Heart left ventricle (tissue), 16 donors: ENCODE measurements at places on chromosomes 2 and 18.

- H3K36me3 ChIP-seq = peaks cover 3% of the 10 kb centered on the region
- H3K4me3 ChIP-seq = no peak overlapping the region
- no peak overlapping the region for H3K27ac ChIP-seq
Observed at GRCh38 chr18:44945888-44946401, 265.3 kb downstream of the SETBP1 start.

DNA sequence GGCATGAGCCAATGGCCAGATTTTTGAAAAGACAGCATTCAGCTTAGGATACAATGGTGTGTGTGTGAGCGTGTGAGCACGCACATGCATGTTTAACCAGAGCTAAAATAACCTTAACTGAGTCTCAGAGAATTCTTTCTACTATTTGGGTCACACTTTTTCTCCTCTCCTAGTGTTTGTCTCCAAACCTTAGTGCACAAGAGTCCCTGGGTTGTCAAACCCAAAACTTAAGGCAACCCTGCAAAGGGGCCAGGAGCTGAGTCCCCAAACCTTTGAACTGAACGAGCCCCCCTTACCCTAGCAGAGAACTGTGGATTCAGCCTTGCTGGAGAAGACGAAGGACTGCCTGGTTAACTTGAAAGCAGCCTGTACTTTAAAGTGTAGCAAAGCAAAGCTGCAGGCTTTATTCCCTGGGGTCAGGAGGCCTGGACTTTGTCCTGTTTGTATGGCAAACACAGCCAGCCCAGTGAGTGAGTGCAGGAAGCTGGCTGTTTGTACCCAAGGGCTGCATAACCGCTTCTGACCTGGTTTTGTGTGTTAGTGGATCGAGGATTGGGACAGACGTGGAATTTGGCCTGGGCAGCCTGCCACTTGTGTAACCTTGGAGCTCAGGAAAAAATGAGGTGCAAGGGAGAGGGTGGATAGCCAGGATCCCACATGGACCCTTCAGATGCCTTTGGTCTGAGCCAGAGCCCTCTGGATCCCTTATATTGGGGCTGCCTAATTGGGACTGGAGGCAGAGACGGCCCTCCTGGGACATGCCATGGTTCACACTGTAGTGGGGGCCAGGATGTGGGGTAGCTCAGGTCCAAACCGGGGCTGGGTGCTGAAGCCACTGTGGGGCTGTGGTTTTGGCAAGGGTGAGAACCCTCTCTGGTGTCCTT, 6.4 kb upstream of the PSMD1 start:
- H3K27me3 ChIP-seq = peaks cover 16% of the 10 kb centered on the region
- no peak for DNase-seq
- no peak overlapping the region for H3K4me3 ChIP-seq
- peaks cover 5% of the 10 kb centered on the region for H3K4me1 ChIP-seq
- no peaks in the 10 kb centered on the region for H3K36me3 ChIP-seq

DNA sequence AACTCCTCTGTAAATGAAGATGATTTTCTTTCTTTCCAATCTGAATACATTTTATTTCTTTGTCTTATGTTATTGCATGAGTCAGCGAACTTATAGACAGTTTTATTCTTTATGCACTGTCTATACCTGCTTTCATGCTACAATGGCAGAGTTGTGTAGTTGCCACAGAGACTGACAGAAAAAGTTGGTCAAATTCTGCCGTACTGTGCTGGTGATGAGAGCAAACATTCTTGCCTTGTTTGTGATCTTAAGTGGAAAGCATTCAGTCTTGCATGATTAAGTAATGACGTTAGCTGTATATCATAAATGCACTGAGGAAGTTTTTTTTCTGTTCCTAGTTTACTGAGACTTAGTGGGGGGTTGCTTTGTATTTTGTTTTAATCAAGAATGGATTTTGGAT, 32.9 kb downstream of the ZC3H15 start:
- H3K4me1 ChIP-seq = peaks cover 9% of the 10 kb centered on the region
- DNase-seq = no peak
- no peak overlapping the region for H3K4me3 ChIP-seq
- H3K27ac ChIP-seq = no peak overlapping the region
- peaks cover 23% of the 10 kb centered on the region for H3K36me3 ChIP-seq

- no peaks in the 10 kb centered on the region for H3K36me3 ChIP-seq
- H3K4me1 ChIP-seq = no peaks in the 10 kb centered on the region
- no peak overlapping the region for H3K27ac ChIP-seq
- DNase-seq = no peak
- H3K27me3 ChIP-seq = no peaks in the 10 kb centered on the region
Observed at GRCh38 chr2:40038646-40039045, 259.6 kb upstream of the THUMPD2 start.

DNA sequence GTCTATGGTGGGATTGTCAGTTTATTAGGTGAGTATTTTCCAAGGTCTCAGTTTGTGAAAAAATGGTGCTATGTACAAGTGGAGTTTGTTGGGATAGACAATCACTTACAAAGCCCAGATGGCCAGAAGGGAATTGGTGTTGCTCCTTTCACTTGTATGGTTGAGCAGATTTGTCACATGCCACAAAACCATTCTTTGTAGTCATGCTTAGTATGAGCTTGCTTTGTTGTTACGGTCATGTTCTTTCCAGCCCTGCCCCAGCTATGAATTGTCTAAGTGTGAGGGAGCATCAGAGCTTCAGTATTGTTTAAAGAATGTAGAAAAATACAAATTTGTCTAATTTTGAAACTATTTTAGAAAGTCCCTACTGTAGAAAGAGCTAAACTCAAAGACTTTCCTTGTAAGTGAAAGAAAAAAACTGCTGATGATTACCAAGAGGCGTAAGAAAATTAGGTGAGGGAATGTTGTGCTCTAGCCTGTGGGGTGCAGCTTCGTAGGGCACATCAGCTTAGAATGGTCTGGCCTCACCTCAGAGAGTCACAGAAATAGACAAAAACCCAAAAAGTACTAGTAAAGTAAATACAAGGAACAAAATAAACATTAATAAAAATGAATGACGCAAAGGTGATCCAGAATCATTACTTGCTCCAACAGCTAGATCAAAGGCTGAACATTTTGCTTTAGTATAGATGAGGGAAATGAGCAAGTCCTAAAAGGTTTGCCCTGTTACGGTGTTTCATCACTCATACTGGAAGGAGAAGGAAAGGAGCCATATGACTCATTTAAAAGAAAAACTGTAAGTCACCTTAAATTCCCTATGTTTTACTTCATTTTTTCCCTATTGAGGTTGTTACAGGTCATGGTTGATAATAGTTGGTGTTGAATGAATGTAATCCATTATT, 9.2 kb downstream of the TGIF1 start:
- peaks cover 7% of the 10 kb centered on the region for H3K4me1 ChIP-seq
- DNase-seq = no peak
- peak overlapping the region; percentile 75 for H3K27ac ChIP-seq

- H3K4me1 ChIP-seq = no peaks in the 10 kb centered on the region
- H3K4me3 ChIP-seq = no peak overlapping the region
- no peak overlapping the region for H3K27ac ChIP-seq
- no peaks in the 10 kb centered on the region for H3K36me3 ChIP-seq
- H3K27me3 ChIP-seq = no peaks in the 10 kb centered on the region
Observed at GRCh38 chr2:221836095-221836494, 264.0 kb upstream of the EPHA4 start.

GRCh38 chr2:23596316-23596885, 211.4 kb downstream of the KLHL29 start:
- H3K4me1 ChIP-seq = no peaks in the 10 kb centered on the region
- no peak overlapping the region for H3K4me3 ChIP-seq
- DNase-seq = no peak

DNA sequence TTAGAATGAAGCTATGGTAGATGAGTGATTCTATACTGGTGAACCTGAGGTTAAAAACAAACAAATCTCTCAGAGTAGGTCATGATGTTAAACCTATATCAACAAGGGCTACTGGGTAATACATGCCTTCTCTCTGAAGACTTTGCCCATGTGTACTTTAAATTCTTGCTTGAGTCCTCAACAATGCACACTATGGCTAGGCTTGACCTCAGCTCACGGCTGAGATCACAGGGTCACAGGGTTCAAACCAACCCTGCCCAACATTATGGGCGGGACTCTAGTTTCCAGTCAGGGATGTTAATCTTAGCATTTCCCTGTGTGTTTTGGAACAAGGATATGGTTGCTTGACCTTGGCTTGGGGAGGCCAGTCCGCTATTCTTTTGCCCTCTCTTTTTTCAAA, 7.7 kb downstream of the CD28 start:
- H3K27me3 ChIP-seq = no peaks in the 10 kb centered on the region
- peak; percentile 35 for DNase-seq
- H3K27ac ChIP-seq = peak overlapping the region; percentile 46
- H3K36me3 ChIP-seq = no peaks in the 10 kb centered on the region
- H3K4me1 ChIP-seq = peaks cover 10% of the 10 kb centered on the region

GRCh38 chr18:3603421-3604234, 153.7 kb downstream of the TGIF1 start:
- peaks cover 14% of the 10 kb centered on the region for H3K4me1 ChIP-seq
- H3K4me3 ChIP-seq = peak overlapping the region; percentile 28
- DNase-seq = no peak
- peak overlapping the region; percentile 89 for H3K27ac ChIP-seq
- H3K27me3 ChIP-seq = no peaks in the 10 kb centered on the region

DNA sequence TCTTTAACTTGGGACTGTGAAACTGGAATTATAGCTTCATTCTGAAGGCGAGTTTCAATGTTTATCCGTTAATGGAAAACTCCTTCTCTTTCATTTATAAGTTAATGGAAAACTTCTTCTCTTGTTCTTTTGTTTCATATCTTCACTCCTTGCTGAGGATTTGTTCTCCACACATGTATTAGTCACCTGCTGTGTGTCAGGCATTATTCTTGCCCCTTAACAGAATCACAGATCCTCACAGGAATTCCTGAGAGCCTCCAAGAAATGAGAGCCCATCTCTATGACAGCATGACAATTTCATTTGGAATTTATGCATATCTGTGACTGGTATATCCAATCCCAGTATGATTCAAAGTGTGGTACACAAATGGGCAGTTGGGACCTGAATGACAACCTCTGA, 545.8 kb downstream of the BCL11A start:
- H3K27me3 ChIP-seq = no peaks in the 10 kb centered on the region
- no peaks in the 10 kb centered on the region for H3K36me3 ChIP-seq
- DNase-seq = no peak
- no peaks in the 10 kb centered on the region for H3K4me1 ChIP-seq

GRCh38 chr2:42755191-42755880, 8.6 kb downstream of the OXER1 start:
- no peak overlapping the region for H3K4me3 ChIP-seq
- H3K36me3 ChIP-seq = no peaks in the 10 kb centered on the region
- H3K27me3 ChIP-seq = no peaks in the 10 kb centered on the region

DNA sequence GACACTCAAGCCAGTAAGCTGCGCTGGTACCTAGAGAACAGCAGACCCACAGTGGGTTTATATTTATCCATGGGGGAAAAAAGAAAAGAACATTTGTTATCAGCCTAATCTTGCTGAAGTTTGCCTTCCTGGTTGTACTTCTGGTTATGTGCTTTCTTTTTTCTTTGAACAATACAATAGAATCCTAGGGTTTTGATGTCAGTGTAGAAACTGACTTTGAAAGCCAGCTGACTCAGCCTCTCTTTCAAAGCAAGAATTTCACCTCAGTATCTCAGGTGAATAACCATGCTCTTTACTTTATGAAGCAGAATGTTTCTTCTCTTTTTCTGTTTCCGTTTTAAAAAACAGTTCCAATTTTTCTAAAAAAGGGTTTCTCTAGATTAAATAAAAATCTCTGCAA, 78.4 kb downstream of the CD8B2 start:
- peaks cover 35% of the 10 kb centered on the region for H3K4me1 ChIP-seq
- H3K27me3 ChIP-seq = no peaks in the 10 kb centered on the region
- H3K4me3 ChIP-seq = no peak overlapping the region
- no peak for DNase-seq

DNA sequence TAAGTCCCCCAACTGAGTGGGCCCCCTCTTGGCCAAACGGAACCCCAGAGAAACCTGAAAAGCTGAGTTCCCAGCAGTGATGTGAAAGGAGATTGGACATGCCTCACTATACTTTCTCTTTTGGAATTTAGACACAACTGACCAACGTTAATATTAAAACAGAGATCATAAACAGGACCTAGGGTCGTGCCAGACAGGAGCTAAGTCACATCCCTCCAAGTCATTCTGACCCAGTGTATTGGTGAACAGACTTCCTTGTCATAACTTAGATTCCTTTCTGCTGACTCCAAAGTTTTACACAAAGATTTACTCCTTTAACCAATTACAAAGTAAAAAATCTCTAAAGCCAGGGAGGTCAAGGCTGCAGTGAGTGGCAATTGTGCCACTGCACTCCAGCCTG, 46.9 kb downstream of the UXS1 start:
- DNase-seq = no peak
- no peak overlapping the region for H3K27ac ChIP-seq
- peaks cover 6% of the 10 kb centered on the region for H3K36me3 ChIP-seq
- no peak overlapping the region for H3K4me3 ChIP-seq
- H3K4me1 ChIP-seq = no peaks in the 10 kb centered on the region

DNA sequence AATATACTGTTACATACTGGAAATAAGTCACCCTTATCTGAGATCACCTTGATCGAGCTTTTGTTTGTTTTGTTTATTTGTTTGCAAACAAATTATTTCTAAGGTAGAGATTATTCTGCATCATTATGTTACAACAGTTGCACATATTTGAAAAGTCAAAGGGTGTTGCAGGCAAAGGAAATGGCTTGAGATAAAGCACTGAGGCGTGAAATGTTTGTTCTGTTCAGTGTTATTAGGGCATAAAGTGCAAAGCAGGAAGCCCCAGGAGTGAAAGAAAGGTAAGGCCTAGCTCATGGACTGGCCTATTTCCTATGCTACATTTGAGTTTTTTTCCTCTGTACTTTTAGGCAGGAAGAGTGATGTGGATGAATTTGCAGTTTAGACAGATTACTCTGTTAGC, 1815.6 kb upstream of the LRRTM1 start:
- no peak overlapping the region for H3K4me3 ChIP-seq
- H3K36me3 ChIP-seq = no peaks in the 10 kb centered on the region
- no peak for DNase-seq
- no peaks in the 10 kb centered on the region for H3K4me1 ChIP-seq
- H3K27me3 ChIP-seq = no peaks in the 10 kb centered on the region
- H3K27ac ChIP-seq = no peak overlapping the region

DNA sequence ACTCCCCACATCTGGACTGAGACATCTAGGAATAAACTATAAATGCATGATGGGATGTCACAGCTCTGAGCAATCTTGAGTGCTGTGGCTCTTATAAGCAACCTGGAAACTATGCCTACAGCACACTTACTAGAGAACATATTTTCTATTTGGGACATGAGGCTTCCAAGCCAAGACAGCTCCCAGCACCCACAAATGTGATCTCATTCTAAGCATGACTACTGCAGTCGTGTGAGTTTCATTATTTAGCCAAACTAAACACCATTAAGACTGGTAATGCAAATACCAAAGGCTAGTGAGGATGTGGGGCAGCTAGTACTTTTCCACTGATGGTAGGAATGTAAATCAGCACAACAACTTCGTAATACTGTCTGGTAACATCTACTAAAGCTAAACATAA, 72.5 kb downstream of the RTTN start:
- H3K4me3 ChIP-seq = no peak overlapping the region
- H3K4me1 ChIP-seq = peaks cover 5% of the 10 kb centered on the region
- peaks cover 4% of the 10 kb centered on the region for H3K36me3 ChIP-seq
- no peaks in the 10 kb centered on the region for H3K27me3 ChIP-seq
- no peak overlapping the region for H3K27ac ChIP-seq

GRCh38 chr2:42939411-42940206, 147.2 kb upstream of the HAAO start:
- peaks cover 15% of the 10 kb centered on the region for H3K4me1 ChIP-seq
- no peak for DNase-seq
- H3K4me3 ChIP-seq = no peak overlapping the region
- H3K27ac ChIP-seq = no peak overlapping the region
- no peaks in the 10 kb centered on the region for H3K27me3 ChIP-seq

GRCh38 chr2:28683100-28683706, 68.4 kb upstream of the PPP1CB start:
- H3K36me3 ChIP-seq = no peaks in the 10 kb centered on the region
- H3K27me3 ChIP-seq = no peaks in the 10 kb centered on the region
- H3K4me1 ChIP-seq = peaks cover 53% of the 10 kb centered on the region
- DNase-seq = peak; percentile 90
- H3K4me3 ChIP-seq = no peak overlapping the region
